ENCODE measurements at places on chromosomes 7 and 10.

GRCh38 chr7:74334030-74334429 lies 44.8 kb downstream of the CLIP2 start:
- no peak for DNase-seq

- DNase-seq = no peak
These were observed 317.0 kb downstream of the GLRX3 start for GRCh38 chr10:130453036-130453720.

GRCh38 chr10:102534333-102534732 lies 30.6 kb downstream of the SUFU start:
- no peak for DNase-seq

- DNase-seq = no peak
These were observed 1.7 kb upstream of the VENTX start for GRCh38 chr10:133235932-133236331.

- no peak for DNase-seq
These were observed 77.1 kb upstream of the CAMK2B start for GRCh38 chr7:44402401-44403060.

DNA sequence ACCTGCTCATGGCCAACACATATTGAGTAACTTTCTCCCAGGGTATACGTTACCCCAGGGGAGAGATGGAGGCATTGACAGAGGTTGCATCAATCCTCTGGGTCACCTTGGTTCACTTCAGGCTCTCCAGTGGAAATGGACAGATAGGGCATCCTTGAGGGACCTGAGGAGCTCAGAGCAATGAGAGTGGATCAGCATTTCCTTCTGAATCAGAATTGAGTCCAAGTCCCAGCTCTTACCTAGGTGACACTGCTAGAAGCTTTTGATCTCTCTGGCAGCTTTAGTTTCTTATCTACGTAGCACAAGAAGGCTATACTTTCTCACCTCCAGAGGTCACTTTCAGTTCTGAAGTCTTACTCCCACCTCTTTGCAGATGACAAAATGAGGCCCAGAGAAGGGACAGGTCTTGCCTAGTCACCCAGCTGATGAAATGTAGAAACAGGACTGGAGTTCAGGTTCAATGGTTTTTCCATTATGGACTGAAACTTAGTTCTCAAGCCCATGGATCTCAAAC lies 35.2 kb downstream of the PANK1 start:
- DNase-seq = no peak

- peak; percentile 24 for DNase-seq
These were observed 30.4 kb upstream of the PPIF start for GRCh38 chr10:79316671-79317431.

DNA sequence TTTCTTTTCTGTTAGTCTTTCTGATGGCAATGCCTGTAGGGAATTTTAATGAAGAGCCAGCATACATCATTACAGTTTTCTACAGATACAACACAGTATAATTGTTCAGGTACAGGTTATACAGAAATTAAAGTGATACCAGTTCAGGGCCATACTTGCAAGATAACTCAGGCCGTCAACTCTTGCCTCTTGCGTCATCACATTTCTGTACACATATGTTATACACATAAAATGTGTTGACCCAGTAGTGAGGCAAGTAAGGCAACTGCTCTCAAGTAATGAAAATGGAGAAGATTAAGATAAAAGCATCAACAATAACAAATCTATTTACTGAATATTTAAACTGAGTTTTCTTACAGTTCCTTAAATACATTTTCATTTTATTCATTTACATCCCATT lies 317.8 kb downstream of the HPSE2 start:
- DNase-seq = no peak

DNA sequence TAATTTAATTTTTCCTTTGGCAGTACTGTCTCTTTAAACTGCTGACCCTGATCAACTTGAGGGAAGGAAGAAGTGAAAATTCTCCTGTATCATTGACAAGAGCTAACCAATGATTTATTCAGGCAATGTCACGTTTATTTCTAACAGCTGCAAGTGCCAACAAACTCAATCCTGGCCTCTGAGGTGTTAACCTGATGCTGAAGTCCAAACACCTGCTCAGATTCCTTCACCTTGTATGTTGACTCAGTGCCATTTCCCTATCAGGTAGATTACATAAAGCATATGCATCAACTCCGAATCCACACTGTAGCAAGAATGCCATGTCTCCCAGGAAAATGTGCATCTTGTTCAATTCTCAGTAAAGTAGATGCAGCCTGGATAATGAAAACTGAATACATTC lies 820.0 kb downstream of the XPNPEP1 start:
- no peak for DNase-seq

DNA sequence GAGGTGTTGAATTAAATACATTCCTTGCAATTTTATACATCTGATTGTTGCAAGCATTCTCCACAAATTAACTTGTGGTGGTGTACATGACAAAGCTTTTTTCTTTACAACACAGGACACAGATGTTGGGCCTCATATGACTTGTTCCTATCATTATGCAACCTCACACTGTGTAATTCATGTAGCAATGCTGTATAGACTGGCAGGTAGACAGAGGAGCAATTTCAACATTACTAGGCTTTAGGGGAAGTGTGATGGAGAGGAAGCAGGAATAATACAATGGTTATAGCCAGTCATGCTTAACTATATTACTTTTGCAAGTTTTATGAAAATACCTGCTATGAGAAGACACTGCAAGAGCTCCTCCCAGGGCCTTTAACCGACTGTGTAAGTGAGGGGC lies 832.1 kb downstream of the CNTNAP2 start:
- no peak for DNase-seq

- DNase-seq = peak; percentile 43
These were observed 4.0 kb downstream of the PON2 start for GRCh38 chr7:95430864-95431263.

GRCh38 chr7:2476298-2476697 lies at the start of gene GRIFIN:
TSS of gene GRIFIN (minus strand) at chr7:2476398. CDS start at chr7:2476383, 15 bp downstream.
- no peak for DNase-seq

DNA sequence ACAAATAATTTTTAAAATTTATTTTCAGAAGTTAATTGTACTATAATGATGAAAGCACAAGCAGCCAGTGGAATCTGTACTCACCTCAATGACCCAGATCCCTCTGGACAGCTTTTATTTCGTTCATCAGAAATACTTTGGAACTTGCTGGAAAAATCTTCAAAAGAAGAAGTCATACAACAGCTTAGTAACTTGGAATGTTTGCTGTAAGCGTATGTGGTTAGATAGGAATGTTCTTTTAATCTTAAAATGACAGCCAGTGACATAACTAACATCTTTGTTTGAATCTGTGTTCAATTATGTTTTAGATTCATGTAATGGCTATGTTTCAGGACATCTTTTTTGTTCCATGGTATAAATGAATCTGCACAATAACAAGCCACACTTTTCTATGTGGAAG lies 26.8 kb downstream of the CFAP69 start:
- DNase-seq = peak; percentile 40

GRCh38 chr7:32673275-32673983 lies 178.1 kb downstream of the AVL9 start:
- DNase-seq = no peak

- DNase-seq = no peak
These were observed 691 bp upstream of the PPA1 start for GRCh38 chr10:70233939-70234300.

DNA sequence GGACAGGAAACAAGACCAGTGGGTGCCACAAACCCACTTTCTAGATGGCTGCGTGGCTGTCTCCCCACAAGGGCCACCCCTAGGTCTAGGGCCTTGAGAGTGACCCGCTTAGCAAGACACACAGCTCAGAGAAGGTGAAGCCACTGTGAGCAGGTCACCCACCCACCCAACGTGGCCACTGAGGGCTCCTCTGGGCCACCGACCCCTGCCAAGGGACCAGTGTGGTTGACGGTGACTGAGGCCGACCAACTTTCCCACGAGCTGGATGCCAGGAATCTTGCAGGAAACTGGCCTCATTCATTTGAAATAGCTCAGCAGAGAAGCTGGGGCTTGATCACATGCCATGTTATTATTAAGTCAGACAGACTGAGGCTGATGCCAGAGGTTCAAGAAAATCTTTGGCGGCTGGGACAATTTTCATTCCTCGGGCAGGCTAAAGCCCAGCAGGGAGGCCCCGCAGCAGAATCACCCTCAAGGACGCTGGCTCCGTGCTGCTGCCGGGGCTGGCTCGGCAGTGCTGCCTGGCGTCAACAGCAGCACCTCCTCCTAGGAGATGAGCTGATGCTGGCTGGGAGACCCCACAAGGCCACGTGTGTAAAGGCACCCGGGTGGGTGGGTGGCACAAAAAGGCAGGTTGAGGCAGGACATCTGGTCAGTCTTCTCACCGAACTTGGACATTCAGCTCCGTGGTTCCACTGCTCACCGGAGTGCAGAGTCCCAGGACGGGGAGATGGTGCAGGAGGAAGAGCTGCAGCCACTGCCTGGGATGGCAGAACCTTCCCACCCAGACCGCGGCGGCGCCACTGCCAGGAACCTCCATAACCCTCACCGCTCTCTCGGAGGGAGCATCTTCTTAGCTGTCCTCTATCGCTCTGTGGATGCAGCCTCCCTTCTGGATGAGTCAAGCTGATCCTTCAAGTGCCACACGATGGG lies 57.8 kb downstream of the ZRANB1 start:
- DNase-seq = no peak

DNA sequence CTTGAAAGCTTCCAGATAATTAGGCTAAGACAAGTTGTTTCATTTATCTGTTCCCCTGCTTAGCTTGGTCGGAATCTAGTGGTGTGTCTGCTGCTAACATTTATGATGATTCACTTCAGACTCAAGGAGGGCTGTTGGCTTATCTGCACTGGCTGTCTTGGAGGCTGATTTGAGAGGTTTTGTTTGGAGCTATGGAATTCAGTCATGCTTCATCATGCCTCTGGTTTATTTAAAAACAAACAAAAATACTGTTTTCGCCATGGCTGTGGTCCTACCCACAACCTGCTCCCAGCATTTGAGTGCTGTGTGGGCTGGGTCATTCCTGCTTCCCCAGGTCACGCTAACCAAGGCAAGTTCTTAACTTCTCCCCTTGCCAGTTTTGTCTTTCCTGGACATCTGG lies 11.7 kb upstream of the ARPC1B start:
- no peak for DNase-seq

DNA sequence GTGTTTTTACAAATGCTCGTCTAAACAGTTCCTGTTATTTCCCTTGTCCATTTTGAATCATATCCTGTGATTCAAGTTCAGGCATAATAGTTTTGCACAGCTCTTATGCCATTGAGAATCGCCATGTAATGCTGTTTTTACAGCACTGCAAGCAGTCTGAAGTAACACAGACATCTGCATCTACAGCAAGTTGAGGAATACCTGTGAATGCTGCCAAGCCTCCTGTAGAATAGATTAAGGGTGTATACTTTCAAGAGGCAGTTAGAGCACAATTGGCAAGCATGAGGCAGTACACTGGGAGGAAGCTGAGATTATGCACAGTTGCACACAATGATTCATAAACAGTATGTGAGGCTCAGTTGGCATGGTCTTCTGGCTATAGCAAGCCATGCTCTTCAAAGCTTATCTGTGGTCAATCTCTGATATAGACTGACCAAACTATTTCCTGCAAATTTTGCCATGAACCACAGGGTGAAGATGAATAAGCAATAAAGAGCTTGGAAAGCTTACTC lies 121.9 kb upstream of the AKR1E2 start:
- peak; percentile 78 for DNase-seq

GRCh38 chr7:27746978-27747377 lies 7.0 kb downstream of the TAX1BP1 start:
- no peak for DNase-seq

All from urothelium cell line (cell line).